T-cell (primary cell): ENCODE measurements at places on chromosomes 13 and 19.

DNA sequence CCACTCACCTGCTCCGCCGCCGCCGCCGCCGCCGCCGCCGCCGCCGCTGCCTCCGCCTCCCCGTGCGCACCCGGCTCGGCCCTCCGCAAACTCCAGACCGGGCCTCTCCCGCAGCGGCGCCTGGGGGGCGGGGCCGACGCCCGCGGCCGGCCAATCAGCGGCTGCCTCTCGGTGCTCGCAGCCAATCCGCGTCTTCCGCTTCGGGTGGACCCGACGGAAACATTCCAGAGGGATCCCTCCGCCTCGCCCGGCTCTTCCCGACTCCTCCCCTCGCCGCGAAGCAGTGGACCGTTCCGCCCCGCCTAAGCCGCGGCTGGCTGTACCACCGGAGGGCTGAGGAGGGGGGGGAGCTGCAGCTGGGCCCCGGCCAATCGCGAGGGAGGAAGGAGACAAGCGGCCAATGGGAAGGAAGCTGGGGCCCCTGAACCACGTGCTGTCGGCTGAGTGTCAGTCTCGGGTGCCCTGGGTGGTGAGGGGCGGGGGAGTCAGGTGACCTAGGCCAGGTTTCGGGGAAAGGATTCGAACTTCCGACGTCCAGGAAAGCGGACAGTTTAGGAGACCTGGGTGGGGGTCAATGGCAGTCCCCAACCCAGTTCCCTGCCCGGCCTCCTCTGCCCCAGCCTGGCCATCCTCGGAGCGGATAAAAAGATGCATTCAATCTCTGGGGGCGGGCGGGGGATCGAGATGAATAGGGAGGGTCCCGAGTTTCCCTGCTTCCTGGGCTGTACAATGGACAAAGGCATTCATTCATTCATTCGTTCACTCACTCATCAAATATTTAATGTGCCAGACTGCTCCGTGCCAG, at the start of gene GIPC1:
Gene GIPC1 (minus strand): TSS at position 99 of the 805 bp plus-strand sequence. CDS start 13,151 bp downstream, outside the sequence.
- H3K27me3 ChIP-seq: no peaks in the 10 kb centered on the region
- peak within 1 kb of the TSS; percentile 73 for H3K27ac ChIP-seq
- peak within 1 kb of the TSS; percentile 42 for H3K4me3 ChIP-seq
- peak; percentile 80 for DNase-seq

DNA sequence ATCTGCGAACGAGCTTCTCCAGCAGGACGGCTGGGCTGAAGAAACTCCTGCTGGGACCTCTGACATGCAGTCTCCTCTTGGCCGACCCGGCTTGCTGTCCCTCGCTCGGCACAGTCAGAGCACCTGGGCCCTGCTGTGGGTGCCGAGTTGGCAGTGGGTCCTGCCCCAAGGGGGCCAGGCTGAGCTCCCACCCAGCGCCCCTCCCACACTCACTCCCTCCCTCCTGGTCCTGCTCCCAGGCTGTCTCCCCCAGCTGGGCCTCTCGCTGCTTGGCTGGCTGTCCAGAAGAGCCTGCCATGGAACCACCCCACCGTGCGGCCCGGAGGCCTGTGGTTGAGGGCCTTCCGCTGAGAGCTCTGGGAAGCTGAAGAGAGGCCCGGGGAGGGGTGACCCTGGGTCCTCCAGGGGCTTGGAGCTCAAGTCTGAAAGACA, 6.0 kb downstream of the AKT2 start:
- no peaks in the 10 kb centered on the region for H3K27me3 ChIP-seq
- H3K4me1 ChIP-seq: peaks cover 92% of the 10 kb centered on the region
- no peak for DNase-seq
- H3K4me3 ChIP-seq: no peak overlapping the region
- H3K36me3 ChIP-seq: no peaks in the 10 kb centered on the region

DNA sequence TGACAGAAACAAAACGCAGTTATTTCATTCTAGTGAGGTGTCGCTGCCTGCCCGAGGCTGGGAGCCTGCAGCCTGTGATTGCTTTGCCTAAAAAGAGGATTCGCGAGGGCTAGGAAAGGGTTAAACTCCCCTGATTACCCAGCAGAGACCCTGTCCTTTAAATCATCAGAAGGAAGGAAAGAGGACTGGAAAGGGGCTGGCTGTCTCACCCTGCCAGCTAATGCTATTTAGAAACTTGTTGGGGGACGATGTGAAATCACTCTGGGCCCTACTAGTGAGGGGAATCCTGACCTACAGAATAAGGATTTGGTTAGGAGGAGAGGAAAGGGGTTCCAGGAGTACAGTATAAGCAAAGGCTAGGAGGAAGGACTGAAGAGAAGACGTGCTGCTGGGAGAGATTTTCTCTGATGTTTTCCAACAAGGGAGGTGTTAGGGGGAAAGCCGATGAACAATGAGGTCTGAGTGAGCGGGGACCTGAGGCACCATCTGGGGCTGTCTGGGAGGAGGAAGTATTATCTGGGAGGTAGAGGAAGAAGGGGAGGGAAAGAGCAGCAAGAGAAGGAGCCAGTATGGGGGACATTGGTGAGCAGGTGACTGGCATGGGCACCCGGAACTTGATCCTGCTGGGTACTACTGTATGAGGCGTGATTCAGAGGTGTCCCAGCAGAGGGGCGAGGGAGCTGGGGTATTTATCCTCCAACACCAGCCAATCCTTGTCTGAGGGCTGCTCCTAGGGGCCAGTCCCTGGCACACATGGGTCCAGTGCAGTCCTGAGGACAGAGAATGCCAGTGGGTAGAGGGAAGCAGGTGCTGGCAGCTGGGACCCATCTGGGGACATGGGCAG, 55.7 kb upstream of the PTPRS start:
- no peak overlapping the region for H3K27ac ChIP-seq
- H3K4me1 ChIP-seq: no peaks in the 10 kb centered on the region

- DNase-seq: no peak
- H3K27me3 ChIP-seq: no peaks in the 10 kb centered on the region
- no peak overlapping the region for H3K4me3 ChIP-seq
- H3K4me1 ChIP-seq: no peaks in the 10 kb centered on the region
- no peak overlapping the region for H3K27ac ChIP-seq
- no peaks in the 10 kb centered on the region for H3K36me3 ChIP-seq
Observed at GRCh38 chr19:28196101-28196500, 1016.9 kb downstream of the UQCRFS1 start.

- H3K27ac ChIP-seq: no peak overlapping the region
- no peak for DNase-seq
- no peaks in the 10 kb centered on the region for H3K27me3 ChIP-seq
- no peaks in the 10 kb centered on the region for H3K36me3 ChIP-seq
- no peak overlapping the region for H3K4me3 ChIP-seq
- no peaks in the 10 kb centered on the region for H3K4me1 ChIP-seq
Observed at GRCh38 chr13:33865945-33866344, 48.0 kb downstream of the RFC3 start.

DNA sequence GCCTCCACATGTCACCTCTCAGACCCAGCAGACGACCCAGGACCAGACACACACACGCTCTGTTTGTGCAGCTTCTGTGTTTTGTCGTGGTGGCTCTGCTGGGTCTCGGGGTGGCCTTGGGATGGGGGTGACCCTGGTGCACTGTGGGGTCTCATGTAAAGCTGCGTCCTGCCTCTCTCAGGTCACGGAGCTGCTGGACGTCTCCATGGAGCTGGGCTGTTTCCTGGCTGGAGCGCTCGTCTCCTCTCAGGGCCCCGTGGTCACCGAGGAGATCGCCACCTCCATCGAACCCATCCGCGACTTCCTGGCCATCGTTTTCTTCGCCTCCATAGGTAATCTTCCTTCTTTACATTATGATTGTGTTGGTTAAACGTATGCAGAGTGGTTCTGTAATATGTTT, 45.4 kb upstream of the TFDP1 start:
- no peak overlapping the region for H3K27ac ChIP-seq
- DNase-seq: no peak
- peaks cover 17% of the 10 kb centered on the region for H3K36me3 ChIP-seq
- no peak overlapping the region for H3K4me3 ChIP-seq

GRCh38 chr13:100552755-100553154, 35.8 kb downstream of the GGACT start:
- H3K36me3 ChIP-seq: peaks cover 6% of the 10 kb centered on the region
- no peaks in the 10 kb centered on the region for H3K27me3 ChIP-seq
- no peak overlapping the region for H3K27ac ChIP-seq

GRCh38 chr13:95642028-95642621, 2.4 kb downstream of the DZIP1 start:
- H3K36me3 ChIP-seq: no peaks in the 10 kb centered on the region
- H3K4me1 ChIP-seq: no peaks in the 10 kb centered on the region
- DNase-seq: no peak
- no peak overlapping the region for H3K4me3 ChIP-seq
- no peak overlapping the region for H3K27ac ChIP-seq
- H3K27me3 ChIP-seq: peaks cover 7% of the 10 kb centered on the region

DNA sequence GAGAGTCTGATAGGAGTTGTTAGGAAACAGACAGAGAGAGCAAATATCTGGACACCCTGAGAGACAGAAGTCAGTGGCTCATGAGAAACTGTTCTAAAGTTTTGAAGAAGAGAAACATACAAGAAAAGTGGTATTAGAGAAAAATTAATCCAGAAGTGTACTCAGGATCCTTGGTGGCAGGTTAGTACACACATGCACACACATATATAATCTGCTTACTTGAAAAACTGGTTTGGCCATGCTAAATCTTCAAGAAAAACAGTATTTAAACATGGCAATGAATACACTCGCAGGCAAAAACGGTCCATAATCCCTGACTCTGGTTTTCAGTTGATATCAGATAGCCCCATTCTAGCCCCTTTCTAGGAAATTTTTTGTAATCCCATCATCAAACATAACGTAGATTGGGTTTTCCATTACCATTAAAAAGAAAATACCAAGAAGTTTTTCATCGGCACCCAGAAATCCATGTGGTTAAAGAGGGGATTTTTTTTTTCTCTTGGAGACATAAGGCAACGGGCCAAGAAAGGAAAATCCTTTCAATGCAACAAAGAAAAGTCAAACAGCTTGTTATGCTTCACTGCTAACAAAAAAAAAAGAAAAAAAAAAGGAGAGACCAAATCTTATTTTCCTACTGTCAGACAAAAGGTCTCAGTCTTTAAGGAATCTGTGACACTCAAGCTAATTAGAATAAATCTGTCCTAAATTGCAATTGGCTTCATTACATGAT, 178.0 kb upstream of the MIR17HG start:
- H3K4me1 ChIP-seq: no peaks in the 10 kb centered on the region
- no peaks in the 10 kb centered on the region for H3K36me3 ChIP-seq
- H3K27me3 ChIP-seq: peaks cover 3% of the 10 kb centered on the region
- no peak for DNase-seq
- no peak overlapping the region for H3K4me3 ChIP-seq

GRCh38 chr13:83423381-83423780, 458.9 kb downstream of the SLITRK1 start:
- H3K27me3 ChIP-seq: no peaks in the 10 kb centered on the region
- no peaks in the 10 kb centered on the region for H3K36me3 ChIP-seq
- no peak overlapping the region for H3K27ac ChIP-seq
- H3K4me3 ChIP-seq: no peak overlapping the region
- DNase-seq: no peak
